CD4-positive, alpha-beta T cell treated with Interleukin-15 for 1 hour (primary cell): ENCODE measurements at places on chromosomes 13 and 19.
A peak's percentile ranks its signal among the peaks of the same experiment; 100 is the strongest.

GRCh38 chr13:25588336-25589060 is 216.7 kb downstream of the ATP8A2 start:
- no peak for DNase-seq

DNA sequence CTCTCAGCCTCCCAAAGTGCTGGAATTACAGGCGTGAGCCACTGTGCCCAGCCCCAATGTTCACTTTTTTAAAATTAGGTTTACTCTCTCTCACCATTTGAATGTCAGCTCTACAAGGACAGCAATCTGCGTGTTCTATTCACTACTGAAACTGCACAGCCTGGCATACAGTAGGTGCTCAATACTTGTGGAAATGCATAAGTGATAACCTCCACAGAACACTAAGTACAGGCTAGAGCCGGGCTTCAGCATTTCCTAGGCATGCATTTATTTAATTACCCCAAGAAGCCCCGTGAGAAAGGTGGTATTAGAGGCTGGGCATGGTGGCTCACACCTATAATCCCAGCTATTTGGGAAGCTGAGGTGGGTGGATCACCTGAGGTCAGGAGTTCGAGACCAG is 33.1 kb upstream of the TNFAIP8L1 start:
- no peak for DNase-seq

GRCh38 chr13:52924289-52925148 is 76.1 kb upstream of the PCDH8 start:
- DNase-seq, result no peak

- peak; percentile 30 for DNase-seq
These were observed 16.1 kb downstream of the LGALS16 start for GRCh38 chr19:39671739-39672363.

GRCh38 chr19:31546205-31546960 is 197.1 kb upstream of the TSHZ3 start:
- DNase-seq, result no peak

DNA sequence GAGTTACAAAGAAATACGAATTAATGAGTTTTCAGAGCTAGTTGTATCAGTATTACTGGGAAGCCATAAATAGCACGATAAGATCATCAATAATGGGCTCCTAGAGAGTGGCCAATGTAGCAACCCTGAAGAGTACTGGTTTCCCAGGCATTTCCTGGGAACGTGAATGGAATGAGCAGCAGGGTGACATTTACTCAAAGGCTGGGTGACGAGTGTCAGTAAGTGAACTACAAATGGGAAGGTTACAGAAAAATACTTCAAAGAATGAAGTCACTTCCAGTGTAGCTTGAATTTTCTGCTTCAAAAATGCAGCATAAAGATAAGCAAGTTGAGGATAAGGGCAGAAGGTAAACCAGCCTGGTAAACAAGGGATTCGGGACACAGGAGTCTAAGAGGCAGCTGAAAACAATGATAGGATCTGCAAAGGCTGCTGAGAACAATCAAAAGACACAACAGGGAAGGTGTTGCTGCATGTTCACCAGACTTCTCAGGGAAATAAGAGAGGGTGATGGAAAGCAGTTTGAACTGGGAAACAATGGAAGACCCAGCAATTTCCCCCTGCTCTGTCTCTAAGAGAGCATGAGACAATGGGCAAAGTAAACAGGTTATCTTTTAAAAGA is 48.6 kb upstream of the POSTN start:
- DNase-seq, result no peak

DNA sequence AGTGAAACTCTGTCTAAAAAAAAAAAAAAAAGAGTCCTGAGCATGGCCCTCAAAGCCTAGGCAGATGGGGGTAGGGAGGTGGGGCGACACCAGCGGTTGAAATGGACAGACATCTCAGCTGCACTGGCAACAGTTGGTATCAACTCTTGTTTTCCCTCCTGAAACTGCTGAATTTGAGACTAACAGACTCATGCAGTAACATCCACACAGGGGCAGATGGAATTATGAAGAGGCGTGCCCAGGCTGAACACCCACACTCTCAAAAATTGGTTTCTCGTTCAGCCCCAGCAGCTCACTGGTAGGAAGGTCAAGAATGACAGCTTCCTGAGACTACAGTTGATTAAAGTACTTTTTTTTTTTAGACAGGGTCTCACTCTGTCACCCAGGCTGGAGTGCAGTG is 24.1 kb downstream of the PBX4 start:
- no peak for DNase-seq
